Gastrocnemius medialis (tissue), 4 donors: ENCODE measurements at places on chromosomes 12 and 14.
A peak's percentile ranks its signal among the peaks of the same experiment; 100 is the strongest.

GRCh38 chr12:29543036-29543435 lies 45.5 kb upstream of the OVCH1 start:
- no peaks in the 10 kb centered on the region for H3K27me3 ChIP-seq
- peaks cover 42% of the 10 kb centered on the region for H3K4me1 ChIP-seq
- no peak overlapping the region for H3K4me3 ChIP-seq
- DNase-seq: no peak
- H3K27ac ChIP-seq: peak overlapping the region; percentile 29
- H3K36me3 ChIP-seq: no peaks in the 10 kb centered on the region

DNA sequence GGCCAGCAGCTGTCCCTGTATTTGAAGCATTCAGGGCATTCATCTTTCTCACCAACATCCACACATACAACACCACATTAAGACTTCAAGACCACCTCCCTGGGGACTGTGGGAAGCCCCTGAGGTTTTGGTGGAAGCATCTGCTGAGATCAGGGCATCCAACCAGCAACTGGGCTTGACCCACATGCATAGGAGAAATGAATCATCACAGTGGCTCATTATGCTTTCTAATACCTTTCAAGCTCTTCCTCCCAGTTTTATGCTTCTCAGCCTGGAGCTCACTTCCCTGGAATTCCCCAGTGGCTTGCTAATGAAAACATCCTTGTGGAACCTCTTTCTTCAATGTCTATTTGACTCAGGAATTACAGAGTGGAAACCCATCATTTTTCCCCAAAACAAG lies 21.4 kb upstream of the CMKLR1 start:
- H3K4me3 ChIP-seq: no peak overlapping the region
- H3K36me3 ChIP-seq: no peaks in the 10 kb centered on the region
- H3K27ac ChIP-seq: no peak overlapping the region
- no peaks in the 10 kb centered on the region for H3K27me3 ChIP-seq

GRCh38 chr14:89294872-89295271 lies 122.2 kb downstream of the FOXN3 start:
- peaks cover 25% of the 10 kb centered on the region for H3K4me1 ChIP-seq
- no peak overlapping the region for H3K27ac ChIP-seq
- H3K36me3 ChIP-seq: no peaks in the 10 kb centered on the region
- H3K27me3 ChIP-seq: no peaks in the 10 kb centered on the region

GRCh38 chr14:95190857-95191256 lies 33.5 kb upstream of the DICER1 start:
- no peaks in the 10 kb centered on the region for H3K27me3 ChIP-seq
- H3K4me3 ChIP-seq: no peak overlapping the region
- no peak for DNase-seq
- H3K27ac ChIP-seq: no peak overlapping the region

GRCh38 chr14:40985584-40985983 lies 621.1 kb upstream of the LRFN5 start:
- no peak for DNase-seq
- H3K36me3 ChIP-seq: no peaks in the 10 kb centered on the region
- H3K4me3 ChIP-seq: no peak overlapping the region
- H3K27ac ChIP-seq: no peak overlapping the region
- H3K27me3 ChIP-seq: no peaks in the 10 kb centered on the region

- H3K4me3 ChIP-seq: peak overlapping the region; percentile 93
- no peaks in the 10 kb centered on the region for H3K27me3 ChIP-seq
- peaks cover 16% of the 10 kb centered on the region for H3K36me3 ChIP-seq
- peak overlapping the region; percentile 91 for H3K27ac ChIP-seq
Measured at GRCh38 chr12:6936636-6937480, 6.8 kb upstream of the RNU7-1 start.

GRCh38 chr14:42488965-42489364 lies 882.3 kb downstream of the LRFN5 start:
- no peak overlapping the region for H3K4me3 ChIP-seq
- H3K4me1 ChIP-seq: no peaks in the 10 kb centered on the region
- H3K27ac ChIP-seq: no peak overlapping the region
- DNase-seq: no peak

GRCh38 chr12:117284140-117284539 lies 77.3 kb downstream of the NOS1 start:
- H3K27me3 ChIP-seq: no peaks in the 10 kb centered on the region
- peaks cover 6% of the 10 kb centered on the region for H3K36me3 ChIP-seq
- DNase-seq: no peak
- no peak overlapping the region for H3K27ac ChIP-seq
- H3K4me1 ChIP-seq: no peaks in the 10 kb centered on the region
- no peak overlapping the region for H3K4me3 ChIP-seq

GRCh38 chr14:85401384-85401783 lies 128.6 kb upstream of the FLRT2 start:
- H3K36me3 ChIP-seq: no peaks in the 10 kb centered on the region
- H3K4me1 ChIP-seq: no peaks in the 10 kb centered on the region
- DNase-seq: no peak
- no peaks in the 10 kb centered on the region for H3K27me3 ChIP-seq
- H3K27ac ChIP-seq: no peak overlapping the region

- no peak overlapping the region for H3K27ac ChIP-seq
- H3K4me3 ChIP-seq: no peak overlapping the region
- H3K27me3 ChIP-seq: no peaks in the 10 kb centered on the region
- DNase-seq: no peak
- no peaks in the 10 kb centered on the region for H3K4me1 ChIP-seq
Measured at GRCh38 chr12:70733385-70733784, 96.2 kb upstream of the PTPRB start.

DNA sequence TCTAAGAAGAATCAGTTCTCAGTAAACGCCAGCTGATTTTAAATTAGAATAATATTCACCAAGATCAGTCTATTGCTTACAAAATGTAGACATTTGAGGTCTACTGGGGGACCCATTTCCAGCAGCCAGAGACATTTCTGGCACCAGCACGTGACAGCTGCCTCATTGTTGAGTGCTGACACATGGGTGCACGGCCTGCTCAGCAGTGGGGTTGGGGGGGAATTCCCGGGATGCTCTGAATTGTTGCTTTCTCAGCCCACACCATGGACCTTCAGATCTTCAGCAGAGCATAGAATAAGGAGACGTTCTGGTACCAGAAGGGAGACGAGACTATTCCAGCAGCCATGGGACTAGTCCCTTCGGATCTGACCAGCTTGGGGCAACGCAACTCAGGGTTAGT lies 18.3 kb downstream of the PLEKHG7 start:
- H3K4me1 ChIP-seq: no peaks in the 10 kb centered on the region
- no peak overlapping the region for H3K27ac ChIP-seq
- no peak for DNase-seq
- no peaks in the 10 kb centered on the region for H3K36me3 ChIP-seq
- H3K4me3 ChIP-seq: no peak overlapping the region
- H3K27me3 ChIP-seq: no peaks in the 10 kb centered on the region

DNA sequence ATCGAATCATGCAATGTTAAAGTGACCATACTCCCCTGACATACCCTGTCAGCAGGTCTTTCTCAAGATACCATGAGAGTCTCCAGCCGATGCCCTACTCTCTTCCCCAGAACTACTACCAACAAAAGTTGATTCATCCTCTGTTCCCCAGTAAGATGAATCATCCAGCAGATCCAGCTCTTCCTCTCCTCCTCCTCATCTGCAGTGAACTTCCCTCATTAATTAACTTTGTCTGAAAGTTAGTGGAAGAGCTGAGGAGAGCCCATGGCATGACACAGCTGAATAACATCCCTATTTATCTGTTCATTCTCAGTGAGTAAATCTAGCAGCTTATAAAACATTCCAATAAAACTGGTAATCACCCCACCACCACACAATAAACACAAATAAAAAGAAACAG lies 213.4 kb downstream of the EGLN3 start:
- no peak overlapping the region for H3K4me3 ChIP-seq
- no peaks in the 10 kb centered on the region for H3K36me3 ChIP-seq
- no peak for DNase-seq
- no peak overlapping the region for H3K27ac ChIP-seq
- H3K4me1 ChIP-seq: no peaks in the 10 kb centered on the region

DNA sequence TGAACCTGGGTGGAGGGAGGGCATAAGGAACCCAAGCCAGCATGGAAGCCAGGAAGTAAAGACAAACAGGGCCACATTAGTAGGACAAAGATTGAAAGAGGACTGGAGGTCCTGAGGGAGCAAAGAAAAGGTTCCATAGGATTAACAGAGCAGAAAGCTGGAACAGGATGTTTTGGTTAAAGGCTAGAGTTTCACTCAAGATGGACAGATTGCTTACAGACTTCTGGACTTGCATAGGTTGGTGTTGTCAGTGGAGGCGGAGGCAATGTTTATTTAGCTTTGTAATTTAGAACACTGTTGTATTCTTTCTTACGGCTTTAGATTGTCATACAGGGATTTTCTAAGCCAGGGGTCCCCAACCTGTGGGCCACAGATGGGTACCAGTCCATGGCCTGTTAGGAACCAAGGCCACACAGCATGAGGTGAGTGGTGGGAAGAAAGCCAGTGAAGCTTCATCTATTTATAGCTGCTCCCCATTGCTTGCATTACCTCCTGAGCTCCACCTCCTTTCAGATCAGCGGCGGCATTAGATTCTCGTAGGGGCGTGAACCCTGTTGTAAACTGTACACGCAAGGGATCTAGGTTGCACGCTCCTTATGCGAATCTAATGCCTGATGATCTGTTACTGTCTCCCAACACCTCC lies 31.3 kb downstream of the ZNF664 start:
- DNase-seq: no peak
- no peak overlapping the region for H3K4me3 ChIP-seq
- peak overlapping the region; percentile 66 for H3K27ac ChIP-seq
- peaks cover 54% of the 10 kb centered on the region for H3K4me1 ChIP-seq
- H3K36me3 ChIP-seq: peaks cover 9% of the 10 kb centered on the region
- H3K27me3 ChIP-seq: no peaks in the 10 kb centered on the region

- H3K4me3 ChIP-seq: no peak overlapping the region
- DNase-seq: no peak
- no peak overlapping the region for H3K27ac ChIP-seq
- H3K4me1 ChIP-seq: peaks cover 23% of the 10 kb centered on the region
Measured at GRCh38 chr14:63510538-63510937, 32.6 kb downstream of the PPP2R5E start.

DNA sequence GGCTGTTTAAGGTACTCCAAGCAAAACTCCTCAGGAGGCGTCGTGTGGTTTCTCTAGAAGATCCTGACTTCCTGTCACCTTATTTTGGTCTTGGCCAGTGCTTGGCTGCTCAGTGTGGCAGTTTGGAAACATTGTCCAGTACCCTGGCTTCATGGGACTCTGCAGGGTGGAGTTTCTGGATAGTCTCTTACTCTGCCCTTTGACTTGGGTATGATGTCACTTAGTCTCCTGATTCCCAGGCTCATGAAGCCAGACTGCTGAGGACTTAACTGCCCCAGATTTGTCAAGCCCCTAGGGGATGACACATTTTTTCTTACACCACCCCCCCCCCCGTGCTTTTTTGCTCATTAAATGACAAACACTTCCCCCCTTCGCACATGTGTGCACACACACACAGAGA lies 82.7 kb downstream of the ADCK1 start:
- no peaks in the 10 kb centered on the region for H3K27me3 ChIP-seq
- no peak overlapping the region for H3K4me3 ChIP-seq
- H3K36me3 ChIP-seq: no peaks in the 10 kb centered on the region
- peak; percentile 21 for DNase-seq

DNA sequence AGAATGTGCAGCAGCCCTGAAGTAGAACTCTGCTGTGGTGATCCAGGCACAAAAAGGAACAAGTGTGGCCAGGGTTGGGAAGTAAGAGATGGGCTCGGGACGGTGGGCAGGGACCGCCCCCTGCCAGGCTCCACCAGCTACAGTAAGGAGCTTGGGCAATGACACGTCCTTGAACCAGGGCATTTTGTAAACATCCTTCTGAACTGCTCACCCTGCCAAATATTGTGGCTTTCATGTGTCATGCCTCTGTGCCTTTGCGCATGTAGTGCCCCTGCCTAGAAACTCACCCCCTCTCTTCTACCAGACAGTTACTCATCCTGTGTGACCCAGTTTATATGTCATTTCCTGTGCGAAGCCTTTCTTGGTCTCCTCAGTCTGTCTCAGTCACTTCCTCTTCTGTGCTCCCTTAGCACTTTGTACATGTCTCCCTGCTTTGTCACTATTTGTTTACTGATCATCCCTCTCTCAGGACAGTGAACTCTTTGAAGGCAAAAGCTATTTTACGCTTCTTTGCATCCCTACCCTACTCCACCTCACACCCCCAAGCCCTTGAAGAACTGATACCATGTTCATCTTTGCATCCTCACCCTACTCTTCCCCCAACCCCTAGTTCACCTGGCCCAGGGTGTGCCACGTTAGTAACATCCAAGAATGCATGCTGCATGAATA lies 108.9 kb upstream of the PLEKHG7 start:
- no peaks in the 10 kb centered on the region for H3K36me3 ChIP-seq
- H3K27ac ChIP-seq: no peak overlapping the region
- H3K27me3 ChIP-seq: no peaks in the 10 kb centered on the region
- no peak overlapping the region for H3K4me3 ChIP-seq
- no peaks in the 10 kb centered on the region for H3K4me1 ChIP-seq

DNA sequence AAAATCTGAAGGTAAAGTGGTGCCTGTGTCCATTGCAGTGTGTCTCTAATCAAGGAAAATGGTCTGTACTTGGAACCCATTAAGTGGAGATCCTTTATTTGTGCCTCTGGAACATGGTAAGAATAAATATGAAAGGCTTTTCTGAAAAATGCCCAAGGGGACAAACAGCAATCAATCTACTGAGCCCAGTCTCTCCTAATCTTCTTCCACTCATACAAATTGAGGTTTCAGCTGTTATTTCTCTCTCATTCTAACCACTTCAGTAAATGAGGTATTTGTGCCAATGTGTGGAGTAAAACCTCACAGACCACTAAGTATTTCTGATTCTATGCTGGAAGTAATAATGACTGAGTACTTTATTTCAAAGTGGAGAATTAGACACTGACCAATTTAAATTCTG lies 82.3 kb upstream of the ST8SIA1 start:
- H3K4me1 ChIP-seq: peaks cover 10% of the 10 kb centered on the region
- H3K27me3 ChIP-seq: no peaks in the 10 kb centered on the region
- H3K4me3 ChIP-seq: no peak overlapping the region
- no peak for DNase-seq

DNA sequence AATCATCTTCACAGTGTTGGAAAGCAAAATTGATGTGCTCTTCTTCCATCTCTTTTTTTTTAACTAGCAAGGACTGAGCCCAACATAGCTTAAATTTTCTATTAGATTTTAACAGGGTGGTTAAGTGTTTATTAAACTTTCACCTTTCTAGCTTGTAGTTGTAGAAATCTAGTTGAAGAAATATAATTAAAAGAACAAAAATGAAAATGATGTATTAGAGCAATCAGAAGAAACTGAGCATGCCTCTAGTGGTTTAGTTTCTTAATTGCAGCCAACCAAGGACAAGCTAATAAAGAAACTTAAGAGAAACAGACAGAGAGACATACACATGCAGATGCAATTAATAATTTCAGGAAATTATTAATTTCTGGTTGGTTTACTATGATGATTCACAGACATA lies 673.0 kb upstream of the LMO3 start:
- H3K4me1 ChIP-seq: no peaks in the 10 kb centered on the region
- H3K27ac ChIP-seq: no peak overlapping the region
- DNase-seq: no peak
- H3K4me3 ChIP-seq: no peak overlapping the region
- H3K36me3 ChIP-seq: no peaks in the 10 kb centered on the region
